ENCODE measurements at places on chromosomes 6 and 20.

GRCh38 chr6:163661272-163661671 is 246.8 kb downstream of the QKI start:
- DNase-seq: no peak

- no peak for DNase-seq
These were observed 1.8 kb upstream of the RNF24 start for GRCh38 chr20:4017051-4017712.

- DNase-seq: no peak
These were observed 31.4 kb downstream of the ALDH8A1 start for GRCh38 chr6:134918418-134918961.

GRCh38 chr20:3711484-3711941 is 887 bp downstream of the SIGLEC1 start:
- DNase-seq: no peak

GRCh38 chr20:25042531-25043498 is 15.1 kb downstream of the ACSS1 start:
- peak; percentile 87 for DNase-seq

- peak; percentile 86 for DNase-seq
These were observed 86.8 kb upstream of the SNAP25 start for GRCh38 chr20:10131732-10132345.

- DNase-seq: no peak
These were observed 181.6 kb downstream of the CDH26 start for GRCh38 chr20:60139663-60140446.

DNA sequence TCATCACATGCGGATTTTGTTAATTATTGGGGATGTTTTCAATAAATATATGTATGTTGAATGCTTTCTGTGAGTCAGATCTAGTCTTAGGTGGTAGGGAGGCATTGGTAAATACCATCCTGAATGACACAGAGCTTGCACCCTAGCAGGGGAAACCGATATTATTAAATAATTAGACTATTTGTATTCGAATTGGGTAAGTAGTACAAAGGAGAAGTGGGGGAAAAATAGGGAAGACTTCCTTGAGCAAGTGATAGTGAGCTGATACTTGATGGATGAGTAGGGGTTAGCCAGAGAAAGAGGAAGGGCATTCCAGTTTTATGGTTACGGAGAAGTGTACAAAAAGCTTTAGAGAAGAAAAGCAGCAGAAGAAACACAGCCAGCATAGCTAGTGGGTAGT is 1.5 kb downstream of the RIOK1 start:
- DNase-seq: no peak

GRCh38 chr6:30127238-30128093 is 8.5 kb upstream of the TRIM40 start:
- no peak for DNase-seq

DNA sequence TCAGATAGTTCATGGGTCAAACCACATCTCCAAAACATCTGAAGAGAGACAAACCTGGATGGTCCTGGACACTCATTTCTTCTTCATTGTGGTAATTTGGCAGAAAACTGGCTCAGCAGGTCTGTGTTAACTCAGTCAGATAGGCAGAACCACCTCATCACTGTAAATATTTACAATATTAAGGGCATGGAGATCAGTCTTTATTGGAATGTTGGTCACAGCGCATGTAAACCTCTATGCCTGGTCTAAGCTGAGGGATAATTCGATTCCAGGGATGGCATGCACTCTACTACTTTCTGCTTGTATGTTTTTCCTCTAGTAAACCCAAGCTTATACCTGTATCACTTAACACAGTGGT is 4.0 kb upstream of the TBC1D7 start:
- no peak for DNase-seq

DNA sequence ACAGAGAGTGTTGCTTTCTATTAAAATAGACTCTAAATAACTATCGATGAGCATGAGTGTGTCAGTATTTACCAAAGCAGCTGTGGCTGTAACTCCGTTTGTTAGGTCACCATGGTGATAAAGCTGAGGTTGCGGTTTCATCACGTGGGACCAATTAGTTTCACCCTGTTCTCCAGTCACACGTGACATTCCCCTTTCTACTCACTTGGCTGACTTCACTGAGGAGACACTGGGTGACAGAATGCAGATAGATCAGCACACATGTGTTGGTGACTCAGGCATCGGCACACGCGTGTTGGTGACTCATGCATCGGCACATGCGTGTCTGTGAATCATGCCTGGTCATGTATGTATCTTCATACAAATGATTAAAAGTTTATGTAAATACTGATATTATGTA is 285.4 kb downstream of the THBS2 start:
- no peak for DNase-seq

DNA sequence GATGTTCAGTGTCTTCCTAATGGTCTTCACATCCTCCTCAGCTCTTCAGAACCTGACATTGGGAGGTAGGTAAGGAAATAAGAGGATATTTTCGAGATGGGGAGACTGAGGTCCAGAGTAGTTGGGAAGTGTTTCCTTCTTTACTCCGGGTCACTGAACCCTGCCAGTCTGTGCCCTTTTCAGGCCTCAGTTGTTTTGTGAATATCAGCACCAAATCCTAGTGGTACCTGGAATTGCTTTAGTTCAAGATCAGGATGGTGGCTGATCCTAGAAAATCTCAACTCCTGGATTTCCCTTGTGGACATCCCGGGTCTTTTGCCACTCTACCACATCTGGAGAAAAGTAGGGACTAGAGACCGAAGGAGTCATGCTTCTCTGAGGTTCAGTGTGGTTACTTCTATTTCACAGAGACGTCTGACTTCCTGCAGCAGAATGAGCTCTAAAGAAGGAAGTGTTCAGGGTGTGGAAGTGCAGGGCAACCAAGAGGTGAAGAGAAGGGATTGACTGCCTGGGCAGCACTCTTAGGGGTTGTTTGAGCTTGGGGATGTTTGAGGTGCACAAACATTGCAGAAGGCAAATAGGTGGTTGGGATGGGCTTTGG is 995 bp downstream of the STK4 start:
- DNase-seq: no peak

DNA sequence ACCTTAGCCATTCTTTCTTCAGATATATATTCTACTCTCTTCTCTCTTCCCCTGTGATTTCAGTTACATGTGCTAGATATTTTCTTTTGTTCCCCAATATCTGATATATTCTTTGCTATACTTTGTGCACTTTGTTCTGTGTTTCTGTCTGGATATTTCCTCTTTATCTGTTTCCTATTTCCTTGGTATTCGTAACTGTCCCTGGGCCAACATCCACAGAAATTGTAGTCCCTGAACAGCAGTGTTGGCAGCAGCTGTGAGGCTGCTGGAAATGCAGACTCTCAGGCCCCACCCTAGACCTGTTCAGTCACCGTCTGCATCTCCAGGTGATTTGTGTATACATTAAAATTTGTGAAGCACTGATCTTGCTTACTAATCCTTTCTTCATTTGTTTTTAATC is 522.9 kb upstream of the SOX4 start:
- no peak for DNase-seq

DNA sequence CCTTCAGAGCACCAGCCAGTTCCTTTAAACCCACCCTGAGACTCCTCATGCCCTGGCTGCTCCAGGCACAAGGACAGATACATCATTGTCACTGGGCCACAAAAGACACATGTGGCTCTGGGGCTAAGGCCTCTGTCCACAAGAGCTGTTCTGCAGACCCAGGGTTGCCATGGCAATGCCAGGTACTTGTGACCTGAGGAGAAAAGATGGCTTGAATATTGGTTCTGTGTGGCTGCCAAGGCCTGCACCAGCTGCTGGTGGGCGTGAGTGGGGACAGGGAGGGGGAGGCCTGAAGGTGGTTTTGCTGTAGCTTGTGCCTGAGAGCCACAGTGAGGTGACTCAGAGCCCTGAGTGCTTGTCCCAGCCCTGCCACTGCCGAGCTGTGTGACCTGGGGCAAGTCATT is 31.8 kb downstream of the SAYSD1 start:
- no peak for DNase-seq

DNA sequence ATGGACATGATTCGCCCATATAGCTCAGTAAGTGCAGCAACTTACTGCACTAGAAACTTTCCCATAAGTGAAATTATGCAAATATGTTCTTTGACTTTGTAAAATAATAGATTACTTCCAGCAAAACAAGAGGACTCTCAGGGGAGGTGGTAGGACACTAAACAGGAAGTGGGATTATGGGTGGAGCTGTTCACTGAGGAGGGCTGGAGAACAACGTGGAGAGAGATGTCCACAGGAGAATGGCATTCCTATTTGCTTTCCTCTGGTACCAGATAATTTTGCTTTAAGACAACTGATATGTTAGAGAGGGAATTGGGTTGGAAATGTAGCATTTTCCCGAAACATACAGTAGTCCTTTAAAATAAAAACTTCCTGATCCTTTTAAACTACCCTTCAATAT is 3.7 kb downstream of the TPD52L1 start:
- no peak for DNase-seq

DNA sequence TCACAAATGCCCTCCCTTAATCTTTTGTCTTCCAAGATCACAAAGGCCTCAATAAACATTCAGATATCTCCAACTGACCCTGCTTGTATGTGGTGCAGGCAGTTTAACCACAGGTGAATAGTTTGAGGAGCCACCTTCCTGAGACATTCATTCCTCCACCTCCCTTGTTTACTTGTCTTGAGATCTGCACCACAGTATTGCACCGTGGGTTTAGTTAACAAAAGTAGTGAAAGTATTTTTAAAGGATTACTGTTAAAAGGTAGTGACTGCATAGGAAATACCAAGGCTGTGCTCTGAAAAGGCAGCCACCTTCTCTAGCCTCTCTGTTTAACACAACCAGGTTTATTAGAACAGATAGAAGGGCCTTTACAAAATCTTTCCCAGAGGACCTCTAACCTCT is 46.5 kb downstream of the SESN1 start:
- no peak for DNase-seq

- no peak for DNase-seq
These were observed 380.6 kb downstream of the HDGFL1 start for GRCh38 chr6:22949967-22950366.

DNA sequence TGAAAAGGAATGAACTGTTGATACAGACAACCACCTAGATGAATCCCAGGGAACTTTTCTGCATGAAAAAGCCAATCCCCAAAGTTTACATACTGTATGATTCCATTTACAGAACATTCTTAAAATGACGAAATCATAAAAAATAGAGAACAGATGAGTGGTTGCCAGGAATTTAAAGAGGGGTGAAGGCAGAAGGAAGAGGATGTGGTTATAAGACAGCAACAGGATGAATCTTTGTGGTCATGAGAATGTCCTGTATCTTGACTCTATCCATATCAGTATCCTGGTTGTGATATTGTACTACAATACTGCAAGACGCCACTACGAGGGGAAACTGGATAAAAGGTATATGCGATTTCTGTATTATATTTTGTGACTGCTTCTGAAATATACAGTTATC is 70.1 kb upstream of the EMILIN3 start:
- DNase-seq: no peak
